HCT116 (cell line): ENCODE measurements at places on chromosomes 16 and 17. TPM values are rescaled to one million over a fixed set of nuclear protein-coding genes. Genes with fewer than 3 reads are reported as not detected.

Gene SMURF2
- 127 TPM for total RNA-seq

Gene EME1
- total RNA-seq: 31.8 TPM

Gene CNGB1
- total RNA-seq: not detected

Gene NMT1
- 173 TPM for total RNA-seq

Gene ACSM5
- total RNA-seq: not detected

Gene GAS2L2
- total RNA-seq: not detected

Gene IRX3
- total RNA-seq: 2.0 TPM

Gene SOX9
- total RNA-seq: 69.2 TPM

Gene DDX19B
- total RNA-seq: 36.6 TPM

Gene KCNAB3
- 7.1 TPM for total RNA-seq
